ENCODE measurements at places on chromosomes 13 and 19. TPM values are rescaled to one million over a fixed set of nuclear protein-coding genes. Genes with fewer than 3 reads are reported as not detected.
A peak's percentile ranks its signal among the peaks of the same experiment; 100 is the strongest.

DNA sequence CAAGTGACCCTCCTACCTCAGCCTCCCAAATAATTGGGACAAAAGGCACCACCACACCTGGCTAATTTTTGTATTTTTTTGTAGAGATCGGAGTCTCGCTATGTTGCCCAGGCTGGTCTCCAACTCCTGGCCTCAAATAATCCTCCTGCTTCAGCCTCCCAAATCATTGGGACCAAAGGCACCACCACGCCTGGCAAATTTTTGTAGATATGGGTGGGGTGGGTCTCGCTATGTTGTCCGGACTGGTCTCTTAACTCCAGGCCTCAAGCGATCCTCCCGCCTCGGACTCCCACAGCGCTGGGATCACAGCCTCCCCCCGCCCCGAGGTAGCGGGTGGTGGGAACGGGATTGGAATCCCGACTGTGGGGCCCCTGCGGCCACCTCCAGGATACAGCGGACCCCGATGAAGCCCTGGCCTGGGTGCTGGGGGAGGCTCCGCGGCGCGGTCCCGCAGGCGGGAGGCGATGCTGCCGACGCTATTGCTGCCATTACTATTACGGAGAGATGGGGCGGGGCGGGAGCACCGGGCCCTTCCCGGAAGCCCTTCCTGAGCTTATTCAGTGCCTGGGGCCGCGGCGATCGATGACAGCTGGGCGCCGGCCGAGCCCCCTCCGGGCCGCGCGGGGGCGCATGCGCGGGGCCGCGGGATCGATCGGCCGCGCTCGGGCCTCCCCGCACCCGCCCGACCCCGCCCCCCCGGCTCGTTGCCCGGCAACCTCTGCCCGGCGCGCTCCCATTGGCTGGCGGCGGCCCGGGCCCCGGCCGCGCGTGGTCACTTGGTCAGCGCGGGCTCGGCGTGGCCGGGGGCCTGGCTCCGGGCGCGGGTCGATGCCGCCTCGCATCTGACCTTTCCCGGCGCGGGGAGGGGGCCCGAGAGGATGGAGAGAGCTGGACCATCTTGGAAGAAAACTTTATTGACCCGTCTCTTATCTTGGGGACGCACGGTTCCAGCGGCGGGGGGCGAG, 27.9 kb upstream of the ONECUT3 start:
- peaks cover 6% of the 10 kb centered on the region for H3K4me1 ChIP-seq
- H3K4me3 ChIP-seq = no peak overlapping the region
- peak; percentile 74 for DNase-seq
- no peaks in the 10 kb centered on the region for H3K36me3 ChIP-seq

The TMEM221 gene
- 8.7 TPM for total RNA-seq

- no peak overlapping the region for H3K27ac ChIP-seq
- DNase-seq = no peak
- H3K36me3 ChIP-seq = no peaks in the 10 kb centered on the region
- H3K4me3 ChIP-seq = no peak overlapping the region
Observed at GRCh38 chr13:62537593-62537992, 1121.9 kb upstream of the PCDH20 start.

- no peaks in the 10 kb centered on the region for H3K4me1 ChIP-seq
- H3K36me3 ChIP-seq = no peaks in the 10 kb centered on the region
- H3K27me3 ChIP-seq = no peaks in the 10 kb centered on the region
- H3K27ac ChIP-seq = no peak overlapping the region
- DNase-seq = no peak
- H3K4me3 ChIP-seq = no peak overlapping the region
Observed at GRCh38 chr13:78376033-78376432, 227.3 kb downstream of the POU4F1 start.

DNA sequence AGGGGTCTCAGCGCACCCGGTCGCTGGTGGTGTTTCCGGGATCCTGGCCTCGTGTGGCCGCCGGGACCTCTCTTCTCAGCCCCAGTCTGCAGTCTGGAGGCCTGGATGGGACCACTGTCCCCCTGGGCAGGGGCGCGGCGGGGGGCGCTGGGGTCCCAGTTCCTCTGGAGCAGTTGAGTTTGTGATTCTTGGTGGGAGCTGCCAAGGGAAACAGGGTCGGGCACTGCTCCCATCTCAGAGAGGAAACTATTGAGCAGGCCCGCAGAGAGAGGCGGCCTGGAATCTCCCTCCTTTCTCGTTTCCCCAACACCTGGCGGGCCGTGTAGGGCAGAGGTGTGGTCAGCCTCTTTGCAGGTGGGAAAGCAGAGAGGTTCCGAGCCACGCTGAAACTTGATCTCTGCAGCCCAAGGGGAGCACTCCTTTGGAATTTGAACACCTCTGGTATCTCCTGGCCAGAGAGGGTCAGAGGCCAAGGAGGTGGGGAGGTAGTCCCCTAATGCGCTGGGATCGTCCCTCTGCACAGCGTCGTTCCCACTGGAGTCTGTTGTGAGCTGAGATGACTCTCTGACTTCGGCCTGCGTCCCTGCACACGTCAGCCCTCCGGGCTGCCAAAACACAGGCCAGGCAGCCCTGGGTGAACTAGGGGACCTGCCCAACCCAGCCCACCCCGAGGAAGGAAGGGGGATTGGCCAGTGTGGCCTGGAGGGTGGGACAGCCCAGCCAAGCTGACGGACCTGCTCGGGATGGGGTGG, 741 bp downstream of the PLEKHF1 start:
- H3K27ac ChIP-seq = peak overlapping the region; percentile 91
- H3K36me3 ChIP-seq = no peaks in the 10 kb centered on the region
- peaks cover 18% of the 10 kb centered on the region for H3K4me1 ChIP-seq
- no peaks in the 10 kb centered on the region for H3K27me3 ChIP-seq

GRCh38 chr19:16715611-16716010, 4.0 kb upstream of the NWD1 start:
- no peak for DNase-seq
- H3K4me3 ChIP-seq = no peak overlapping the region
- H3K27ac ChIP-seq = no peak overlapping the region
- no peaks in the 10 kb centered on the region for H3K4me1 ChIP-seq

GRCh38 chr13:41306271-41307145, 4.6 kb upstream of the NAA16 start:
- H3K4me3 ChIP-seq = no peak overlapping the region
- no peak overlapping the region for H3K27ac ChIP-seq
- DNase-seq = no peak

- H3K27ac ChIP-seq = no peak overlapping the region
- no peaks in the 10 kb centered on the region for H3K27me3 ChIP-seq
- H3K4me1 ChIP-seq = no peaks in the 10 kb centered on the region
- no peak overlapping the region for H3K4me3 ChIP-seq
Observed at GRCh38 chr19:18807861-18808331, 16.8 kb upstream of the COMP start.

GRCh38 chr13:38685974-38686576, 802 bp upstream of the FREM2 start:
- no peaks in the 10 kb centered on the region for H3K36me3 ChIP-seq
- H3K27me3 ChIP-seq = peaks cover 41% of the 10 kb centered on the region
- H3K4me3 ChIP-seq = no peak overlapping the region

- no peaks in the 10 kb centered on the region for H3K27me3 ChIP-seq
- no peak overlapping the region for H3K4me3 ChIP-seq
- peaks cover 19% of the 10 kb centered on the region for H3K4me1 ChIP-seq
- no peak overlapping the region for H3K27ac ChIP-seq
Observed at GRCh38 chr19:48870048-48870447, 1.6 kb upstream of the PLEKHA4 start.

- H3K27me3 ChIP-seq = no peaks in the 10 kb centered on the region
- no peak overlapping the region for H3K27ac ChIP-seq
- no peaks in the 10 kb centered on the region for H3K36me3 ChIP-seq
- H3K4me3 ChIP-seq = no peak overlapping the region
- DNase-seq = no peak
- no peaks in the 10 kb centered on the region for H3K4me1 ChIP-seq
Observed at GRCh38 chr19:35476149-35476548, 14.1 kb downstream of the KRTDAP start.

DNA sequence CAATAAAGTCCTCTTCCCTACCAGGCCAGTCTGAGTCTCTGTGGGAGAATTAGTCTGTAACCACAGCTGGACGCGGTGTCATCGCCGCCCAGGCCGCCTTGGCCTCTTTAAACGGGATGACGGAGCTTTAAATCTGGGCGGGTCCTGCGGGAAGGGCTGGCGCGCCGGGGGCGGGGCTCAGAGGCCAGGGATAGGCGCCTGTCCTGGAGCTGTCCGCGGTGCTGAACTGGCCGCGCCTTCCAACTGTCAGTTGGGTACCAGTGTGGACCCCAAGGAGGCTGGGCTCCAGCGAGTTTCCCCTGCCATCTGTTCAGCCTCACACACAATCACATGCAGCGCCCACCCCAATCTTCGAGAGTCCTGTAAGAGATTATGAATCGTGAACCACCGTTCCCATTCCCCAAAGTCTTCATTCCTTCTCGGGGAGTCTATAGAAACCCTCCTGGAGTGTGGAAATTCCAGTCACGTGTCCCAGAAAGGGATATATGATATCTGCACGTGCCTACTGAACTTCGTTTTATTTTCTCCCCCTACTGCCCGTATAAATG, 11.5 kb downstream of the APLP1 start:
- H3K36me3 ChIP-seq = no peaks in the 10 kb centered on the region
- no peaks in the 10 kb centered on the region for H3K4me1 ChIP-seq
- no peak overlapping the region for H3K4me3 ChIP-seq
- DNase-seq = peak; percentile 94

The DCT gene
- 0.54 TPM for total RNA-seq

GRCh38 chr19:13025819-13026456, 30.7 kb downstream of the NFIX start:
- no peaks in the 10 kb centered on the region for H3K36me3 ChIP-seq
- H3K27ac ChIP-seq = no peak overlapping the region
- DNase-seq = no peak
- H3K4me1 ChIP-seq = peaks cover 13% of the 10 kb centered on the region

- H3K4me1 ChIP-seq = peaks cover 13% of the 10 kb centered on the region
- H3K27me3 ChIP-seq = no peaks in the 10 kb centered on the region
- DNase-seq = no peak
- H3K27ac ChIP-seq = no peak overlapping the region
Observed at GRCh38 chr19:5122121-5122400, 153.1 kb downstream of the KDM4B start.

The NLRP7 gene
- not detected for total RNA-seq

DNA sequence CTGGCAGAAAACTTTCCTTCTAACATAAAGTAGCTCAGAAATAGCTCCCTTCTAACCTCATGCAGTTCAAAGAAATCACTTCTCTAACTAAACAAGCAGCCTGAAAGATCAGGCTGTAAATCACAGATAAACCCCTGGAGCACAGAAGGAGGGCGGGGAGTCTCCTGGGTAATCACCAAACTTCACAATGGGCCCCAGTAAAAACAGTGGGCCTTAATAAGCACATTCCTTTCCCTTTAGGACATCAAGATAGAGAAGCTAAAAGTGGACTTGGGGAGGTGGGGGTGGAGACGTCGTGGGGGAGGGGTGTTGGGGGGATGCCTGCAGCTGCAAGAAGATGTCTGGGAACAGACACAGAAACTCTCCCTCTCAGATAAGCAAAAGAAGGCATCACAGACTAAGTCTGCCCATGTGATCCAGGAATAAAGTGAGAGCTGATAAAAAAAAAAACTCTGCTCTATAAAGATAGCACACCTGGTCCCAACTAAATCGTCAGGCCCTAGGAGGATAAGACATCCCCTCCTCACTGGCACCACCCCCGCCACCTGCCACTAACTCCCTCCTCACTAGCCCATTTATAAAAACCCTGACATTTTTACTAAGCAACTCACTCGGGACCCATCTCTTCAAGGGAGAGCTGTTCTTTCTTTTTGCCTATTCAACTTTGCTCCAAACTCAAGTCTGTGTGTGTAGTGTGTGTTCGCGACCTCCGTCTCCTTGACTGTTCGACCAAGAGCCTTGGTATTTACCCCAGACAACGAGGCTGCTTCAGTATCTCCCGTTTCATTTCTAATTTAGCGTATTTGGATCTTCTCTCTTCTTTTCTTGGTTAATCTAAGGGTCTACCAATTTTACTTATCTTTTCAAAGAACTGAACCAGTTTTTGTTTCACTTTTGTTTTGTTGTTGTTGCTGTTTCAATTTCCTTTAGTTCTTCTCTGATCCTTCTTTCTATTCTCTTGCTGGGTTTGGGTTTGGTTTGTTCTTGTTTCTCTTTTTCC, 31.7 kb downstream of the DNAJC15 start:
- no peaks in the 10 kb centered on the region for H3K36me3 ChIP-seq
- peaks cover 37% of the 10 kb centered on the region for H3K4me1 ChIP-seq
- peak overlapping the region; percentile 76 for H3K27ac ChIP-seq
- no peak overlapping the region for H3K4me3 ChIP-seq

DNA sequence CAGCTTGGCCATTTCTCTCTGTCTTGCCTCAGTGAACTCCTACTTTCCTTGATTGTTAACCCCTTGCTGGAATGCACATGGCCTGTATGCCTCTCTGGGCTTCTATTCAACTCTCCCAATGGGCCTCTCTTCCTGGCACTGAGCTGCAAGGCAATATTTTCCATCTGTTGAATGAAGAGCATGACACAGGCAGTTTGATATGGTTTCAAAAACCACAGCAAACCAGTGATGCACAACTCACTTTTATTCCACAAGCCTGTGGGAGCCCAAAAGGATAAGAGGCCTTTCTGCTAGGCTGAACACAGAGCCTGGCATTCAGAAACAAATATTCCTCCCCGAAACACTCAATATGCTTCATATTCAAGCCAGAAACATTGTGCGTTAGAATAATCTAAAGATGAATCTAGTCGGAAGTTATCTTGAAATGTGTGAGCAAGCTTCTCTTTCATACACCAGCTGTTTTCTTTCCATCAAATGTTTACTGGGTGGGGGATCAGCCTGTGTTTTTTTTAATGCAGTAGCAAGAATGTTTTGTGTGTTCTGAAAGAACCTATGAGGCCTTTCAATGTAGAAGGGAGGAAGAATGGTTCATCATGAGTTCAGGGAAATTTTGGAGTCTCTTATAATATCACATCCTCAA, 443.1 kb upstream of the SPRY2 start:
- DNase-seq = no peak
- H3K36me3 ChIP-seq = no peaks in the 10 kb centered on the region
- H3K4me1 ChIP-seq = no peaks in the 10 kb centered on the region
- H3K4me3 ChIP-seq = no peak overlapping the region

The ZNF442 gene
- 4.1 TPM for total RNA-seq

The ATCAY gene
- total RNA-seq = not detected

GRCh38 chr13:113584870-113585671, 518 bp downstream of the TFDP1 start:
- H3K27ac ChIP-seq = no peak overlapping the region
- H3K27me3 ChIP-seq = no peaks in the 10 kb centered on the region
- no peak for DNase-seq
- H3K4me3 ChIP-seq = peak overlapping the region; percentile 82
- H3K36me3 ChIP-seq = no peaks in the 10 kb centered on the region

- no peak overlapping the region for H3K4me3 ChIP-seq
- H3K36me3 ChIP-seq = no peaks in the 10 kb centered on the region
- DNase-seq = no peak
- H3K27ac ChIP-seq = no peak overlapping the region
- no peaks in the 10 kb centered on the region for H3K27me3 ChIP-seq
Observed at GRCh38 chr19:17739121-17739875, 12.0 kb upstream of the FCHO1 start.

The SH2D3A gene
- total RNA-seq = 0.79 TPM
